ENCODE measurements at places on chromosomes 1 and 21.

GRCh38 chr1:195664628-195665027, 943.6 kb downstream of the KCNT2 start:
- DNase-seq: no peak

DNA sequence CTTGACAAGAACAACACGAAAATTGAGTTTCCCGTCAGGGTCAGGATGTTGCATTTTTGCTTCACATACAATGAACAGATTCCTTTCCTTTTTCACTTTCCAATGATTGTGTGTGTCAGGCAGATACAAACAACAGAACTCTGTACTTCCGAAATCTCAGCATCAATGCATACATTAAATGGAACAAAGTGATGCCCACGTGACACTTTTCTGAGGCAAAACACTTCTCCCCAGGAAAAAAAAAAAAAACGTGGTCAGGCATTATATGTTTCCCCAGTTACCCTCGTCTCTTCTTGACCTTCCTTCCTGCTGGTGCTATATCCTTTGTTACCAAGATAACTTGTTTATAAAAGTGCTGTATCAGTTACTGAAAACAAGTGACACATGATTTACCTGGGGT, 181.8 kb downstream of the ZNF281 start:
- no peak for DNase-seq

DNA sequence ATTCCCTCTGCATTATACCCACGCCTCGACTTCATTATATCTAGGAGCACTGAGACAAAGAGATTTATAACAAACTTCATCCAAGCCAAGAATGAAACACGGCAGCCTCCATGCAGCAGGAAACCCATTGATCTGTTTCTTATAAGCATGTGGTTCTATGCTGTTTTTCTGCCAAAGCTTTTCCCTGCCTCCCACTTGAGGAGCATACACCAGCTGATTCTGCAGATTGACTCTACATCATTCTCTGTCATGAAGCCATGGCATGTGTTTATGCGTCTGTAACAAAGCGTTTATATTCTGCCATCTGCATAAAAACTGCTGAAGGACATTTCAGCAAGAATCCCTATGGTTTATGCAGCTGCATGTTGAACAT, 102.0 kb downstream of the CYYR1 start:
- DNase-seq: no peak

DNA sequence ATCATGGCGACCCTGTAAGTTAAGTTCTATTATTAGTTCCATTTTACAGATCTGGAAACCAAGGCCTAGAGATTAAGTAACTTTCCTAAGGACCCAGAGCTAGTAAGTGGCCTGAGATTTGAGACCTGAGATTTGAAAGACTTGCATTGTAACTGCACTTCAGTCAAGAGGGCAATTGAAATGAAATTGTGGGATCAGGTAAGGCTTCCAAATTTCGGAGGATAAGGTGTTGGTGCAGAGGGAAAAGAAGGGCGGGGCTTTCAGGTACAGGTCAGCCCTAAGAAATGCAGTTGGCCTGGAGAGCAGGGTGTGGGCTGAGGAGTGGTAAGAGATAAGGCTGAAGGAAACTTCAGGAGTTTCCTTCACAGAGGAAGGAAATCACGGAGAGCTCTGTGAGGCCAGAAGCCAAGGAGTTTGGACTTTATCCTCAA, 51.1 kb downstream of the SLC16A1 start:
- DNase-seq: no peak

- no peak for DNase-seq
Observed at GRCh38 chr1:165287781-165288180, 68.7 kb downstream of the LMX1A start.

DNA sequence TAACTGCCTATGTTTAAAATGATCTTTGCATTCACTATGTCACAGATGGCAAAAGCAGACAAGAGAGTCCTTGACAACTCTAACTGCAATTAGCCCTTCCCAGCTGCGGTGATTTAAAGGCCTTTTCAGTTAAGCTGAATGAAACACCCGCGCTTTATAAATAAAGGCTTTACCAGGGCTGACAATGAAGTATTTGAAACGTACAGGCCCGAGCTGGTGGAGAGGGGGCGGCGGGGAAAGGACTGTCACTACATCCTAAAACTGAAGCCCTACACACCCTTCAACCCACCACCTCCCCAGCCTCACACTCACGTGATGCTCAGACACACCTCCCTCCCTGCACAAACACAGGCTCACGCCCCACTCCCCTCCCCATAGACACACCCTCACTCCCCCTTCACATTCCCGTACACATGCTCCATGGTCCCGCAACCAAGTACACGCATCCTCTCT, 45.5 kb downstream of the GRIK3 start:
- DNase-seq: no peak

DNA sequence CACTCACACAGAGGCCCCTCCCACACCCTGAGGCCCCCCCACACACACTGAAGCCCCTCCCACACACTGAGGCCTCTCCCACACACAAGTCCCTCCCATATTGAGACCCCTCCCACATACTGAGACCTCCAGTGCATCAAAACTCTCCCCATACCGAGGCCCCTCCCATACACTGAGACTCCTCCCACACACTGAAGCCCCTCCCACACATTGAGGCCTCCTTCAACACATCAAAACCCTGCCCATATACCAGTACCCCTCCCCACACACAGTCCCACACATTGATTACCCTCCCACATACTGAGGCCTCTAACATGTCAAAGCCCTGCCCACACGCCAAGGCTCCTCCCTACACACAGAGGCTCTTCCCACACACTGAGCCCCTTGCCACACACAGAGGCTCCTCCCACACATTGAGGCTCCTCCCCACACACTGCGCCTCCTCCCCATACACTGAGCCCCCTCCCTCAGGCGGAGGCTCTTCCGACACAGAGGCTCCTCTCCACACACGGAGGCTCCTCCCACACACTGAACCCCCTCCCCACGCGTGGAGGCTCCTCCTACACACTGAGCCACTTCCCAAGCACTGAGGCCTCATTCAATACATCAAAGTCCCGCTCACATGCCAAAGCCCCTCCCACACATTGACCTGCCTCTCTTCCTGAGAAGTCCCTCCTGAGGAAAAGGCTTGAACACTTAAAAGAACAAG, 392.3 kb downstream of the CAMTA1 start:
- no peak for DNase-seq

- DNase-seq: no peak
Observed at GRCh38 chr1:48600182-48600581, 128.2 kb upstream of the SPATA6 start.

- no peak for DNase-seq
Observed at GRCh38 chr1:167120899-167121298, 27.0 kb downstream of the STYXL2 start.

DNA sequence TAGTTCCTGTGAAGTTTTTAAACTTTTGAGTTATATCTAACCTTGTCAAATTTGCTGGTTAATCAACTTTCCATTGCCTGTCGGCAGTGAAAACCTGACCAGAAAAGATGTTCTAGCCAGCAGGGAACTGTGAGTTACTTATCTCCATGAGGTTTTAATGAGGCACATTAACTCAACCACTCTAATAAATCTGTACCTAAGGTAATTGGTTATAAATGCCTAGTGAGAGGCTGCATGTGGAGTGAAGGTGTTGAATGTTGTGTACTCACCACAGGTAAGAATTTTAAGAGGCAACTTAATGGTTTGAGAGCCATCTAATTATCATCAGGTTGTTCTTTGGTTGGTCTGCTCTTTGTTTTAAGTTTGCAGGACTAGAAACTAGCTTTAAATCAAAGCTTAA, 138.4 kb upstream of the LHX8 start:
- no peak for DNase-seq

- no peak for DNase-seq
Observed at GRCh38 chr1:213242883-213243282, 191.8 kb downstream of the RPS6KC1 start.

GRCh38 chr1:224670506-224670905, 54.4 kb downstream of the CNIH3 start:
- no peak for DNase-seq

DNA sequence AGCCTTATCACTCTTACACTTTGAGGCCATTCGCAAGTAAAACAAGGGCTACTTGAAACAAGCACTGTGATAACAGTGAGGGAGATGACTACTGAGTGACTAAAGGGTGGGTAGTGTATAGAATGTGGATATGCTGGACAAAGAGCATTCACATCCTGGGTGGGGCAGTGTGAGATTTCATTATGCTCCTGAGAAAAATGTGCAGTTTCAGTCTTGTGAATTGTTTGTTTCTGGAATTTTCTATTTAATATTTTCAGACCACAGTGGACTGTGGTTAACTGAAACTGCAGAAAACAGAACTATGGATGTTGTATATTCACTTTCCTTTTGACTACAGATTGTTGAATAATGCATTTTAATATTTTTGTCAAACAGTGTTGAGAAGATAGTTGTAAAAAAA, 25.1 kb upstream of the B3GALT2 start:
- DNase-seq: peak; percentile 3

DNA sequence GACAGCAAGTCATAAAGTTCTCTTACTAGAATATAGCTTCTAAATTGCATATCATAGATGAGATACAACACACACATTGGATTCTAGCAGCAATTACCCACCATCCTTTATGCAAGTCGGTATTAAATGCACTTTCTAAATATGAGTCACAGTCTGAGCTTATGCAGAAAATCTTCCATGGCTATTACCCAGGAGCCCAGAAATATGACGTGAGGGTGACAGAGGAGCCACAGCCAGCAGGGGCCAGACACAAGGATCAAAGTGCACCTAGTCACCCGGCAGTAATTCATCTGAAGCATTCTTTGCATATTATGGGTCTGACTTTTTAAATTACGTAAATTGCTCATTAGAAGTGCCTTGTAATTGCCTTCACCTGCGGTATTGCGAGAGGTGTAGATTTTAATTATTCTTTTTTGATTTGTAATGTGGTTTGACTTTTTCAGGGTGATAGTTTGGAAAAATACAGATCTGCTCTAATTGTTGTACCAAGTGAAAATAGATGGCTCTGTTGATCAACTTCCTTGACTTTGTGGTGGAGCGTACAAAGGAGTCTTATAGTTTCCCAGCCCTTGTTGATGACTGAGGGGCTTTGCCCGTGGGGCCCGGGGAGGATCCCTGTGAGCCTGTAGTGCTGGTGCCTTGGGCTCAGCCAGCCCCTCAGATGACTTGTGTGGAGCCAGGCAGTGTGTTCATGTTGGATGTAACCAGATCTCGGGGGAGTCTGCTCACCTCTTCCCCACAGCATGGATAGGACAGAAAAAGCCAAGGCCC, 470.0 kb upstream of the VAMP3 start:
- no peak for DNase-seq

Data from activated CD4-positive, alpha-beta T cell treated with anti-CD3 and anti-CD28 coated beads, Interleukin-2, Interleukin-6, amounts not matched to agents 100 ng/mL and 50 ng/mL, durations not matched to agents 16 hours and 8 hours (primary cell).